GM23248 (cell line): ENCODE measurements at places on chromosomes 12 and 14. TPM values are rescaled to one million over a fixed set of nuclear protein-coding genes. Genes with fewer than 3 reads are reported as not detected.

The SYCP3 gene
- 0.39 and 0.77 TPM in 2 replicates for polyA plus RNA-seq

The MIP gene
- not detected in 2 replicates for polyA plus RNA-seq

The DDN gene
- 0.06 TPM in 1 of 2 replicates, not detected in the other for polyA plus RNA-seq

The MPHOSPH9 gene
- polyA plus RNA-seq: 11.3 and 18.0 TPM in 2 replicates

The SOAT2 gene
- polyA plus RNA-seq: 0.33 and 0.43 TPM in 2 replicates

The NAP1L1 gene
- 189 and 190 TPM in 2 replicates for polyA plus RNA-seq

The ADSS1 gene
- 6.6 and 7.1 TPM in 2 replicates for polyA plus RNA-seq

The CRACR2A gene
- 2.4 and 2.5 TPM in 2 replicates for polyA plus RNA-seq

The RAB15 gene
- 2.0 and 2.8 TPM in 2 replicates for polyA plus RNA-seq

The PPP1CC gene
- polyA plus RNA-seq: 37.4 and 41.8 TPM in 2 replicates

The SLC2A13 gene
- 2.7 and 3.3 TPM in 2 replicates for polyA plus RNA-seq

The DLGAP5 gene
- polyA plus RNA-seq: 15.5 and 17.8 TPM in 2 replicates

The GPR84 gene
- not detected in 2 replicates for polyA plus RNA-seq

The CLEC6A gene
- polyA plus RNA-seq: not detected in 2 replicates

The SYNDIG1L gene
- polyA plus RNA-seq: not detected in 2 replicates

The CCDC184 gene
- polyA plus RNA-seq: 2.0 and 2.2 TPM in 2 replicates

The KLHL33 gene
- 0.05 TPM in 1 of 2 replicates, not detected in the other for polyA plus RNA-seq

The NR4A1 gene
- 10.2 and 11.1 TPM in 2 replicates for polyA plus RNA-seq

The FOXN4 gene
- not detected in 2 replicates for polyA plus RNA-seq

The PLCZ1 gene
- polyA plus RNA-seq: not detected in 2 replicates

The RASAL1 gene
- not detected in 2 replicates for polyA plus RNA-seq

The NOVA1 gene
- 0.98 and 1.6 TPM in 2 replicates for polyA plus RNA-seq

The KLHDC1 gene
- polyA plus RNA-seq: 3.0 and 4.1 TPM in 2 replicates

The GMFB gene
- polyA plus RNA-seq: 74.9 and 76.8 TPM in 2 replicates
